ENCODE measurements at places on chromosomes 11 and 22. TPM values are rescaled to one million over a fixed set of nuclear protein-coding genes. Genes with fewer than 3 reads are reported as not detected.

DNA sequence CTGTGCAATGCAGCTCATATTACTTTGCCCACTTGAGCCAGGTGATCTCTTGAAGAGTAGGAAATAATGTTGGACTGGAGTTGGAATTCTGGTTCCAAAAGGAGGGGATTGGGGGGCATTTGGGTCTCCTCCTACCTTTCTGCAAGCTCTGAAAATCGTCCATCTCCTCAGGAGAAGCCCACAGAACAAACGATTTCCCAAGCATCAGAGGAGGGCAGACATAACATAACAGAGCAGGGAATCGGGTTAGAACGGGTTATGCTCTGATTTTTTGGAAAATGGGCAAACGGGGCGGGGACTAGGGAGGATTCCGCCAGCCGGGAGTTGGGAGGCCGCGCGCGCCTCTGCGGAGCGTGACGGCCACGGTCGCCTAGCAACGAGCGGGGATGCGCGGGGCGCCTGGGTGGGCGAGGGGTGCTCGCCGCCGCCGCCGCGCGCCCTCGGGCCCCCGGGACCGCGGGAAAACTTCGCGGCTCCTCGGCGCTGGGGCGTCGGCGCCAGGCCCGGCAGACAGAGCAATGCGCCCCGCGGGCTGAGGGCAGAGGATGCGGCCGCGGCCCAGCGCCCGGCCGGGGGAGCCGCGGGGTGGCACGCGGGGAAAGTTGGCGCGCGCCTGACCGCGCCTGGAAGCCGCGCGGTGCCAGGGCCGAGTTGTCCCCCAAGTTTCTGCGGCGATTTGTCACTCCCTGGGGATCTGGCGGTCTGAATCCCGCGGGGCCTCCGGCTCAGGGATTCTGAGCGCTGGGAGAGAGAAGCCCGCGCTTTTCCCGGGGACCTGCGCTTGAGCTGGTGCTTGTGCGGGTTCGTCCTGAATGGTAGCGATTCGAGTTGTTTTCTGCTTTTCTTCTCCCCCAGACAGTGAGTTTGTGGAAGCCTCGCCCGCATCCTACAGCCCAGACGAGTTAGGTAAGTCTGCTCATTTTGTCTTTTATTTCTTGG is 27.8 kb upstream of the AMOTL1 start:
- no peaks in the 10 kb centered on the region for H3K36me3 ChIP-seq
- peaks cover 59% of the 10 kb centered on the region for H3K4me1 ChIP-seq
- peak overlapping the region; percentile 92 for H3K27ac ChIP-seq
- DNase-seq = no peak
- peaks cover 7% of the 10 kb centered on the region for H3K27me3 ChIP-seq

- H3K4me3 ChIP-seq = no peak overlapping the region
- H3K36me3 ChIP-seq = no peaks in the 10 kb centered on the region
- H3K27ac ChIP-seq = peak overlapping the region; percentile 34
- no peak for DNase-seq
- no peaks in the 10 kb centered on the region for H3K27me3 ChIP-seq
Observed at GRCh38 chr22:19275104-19275503, 16.4 kb downstream of the CLTCL1 start.

DNA sequence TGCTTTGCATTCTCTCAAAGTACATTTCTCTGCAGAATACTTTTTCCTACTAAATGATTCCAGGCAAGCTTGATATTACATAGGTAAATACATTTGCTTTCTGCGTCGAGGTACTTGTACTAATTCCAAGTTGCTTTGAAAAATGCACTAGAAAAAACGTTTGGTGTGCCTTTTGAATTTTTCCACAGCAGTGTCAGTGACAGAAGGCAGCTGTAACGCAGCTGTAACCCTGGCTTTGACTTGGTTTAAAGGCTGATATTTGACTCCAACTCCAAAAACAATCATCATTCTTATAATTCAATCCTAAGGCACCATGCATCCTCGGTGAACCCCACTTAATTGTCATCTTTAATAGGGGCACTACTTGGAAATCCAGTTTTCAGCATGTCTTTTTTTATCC is 125.0 kb downstream of the MAML2 start:
- H3K36me3 ChIP-seq = no peaks in the 10 kb centered on the region
- no peak for DNase-seq
- H3K4me3 ChIP-seq = no peak overlapping the region

The BTBD18 gene
- not detected for total RNA-seq

The TMEM191C gene
- 2.9 TPM for total RNA-seq

DNA sequence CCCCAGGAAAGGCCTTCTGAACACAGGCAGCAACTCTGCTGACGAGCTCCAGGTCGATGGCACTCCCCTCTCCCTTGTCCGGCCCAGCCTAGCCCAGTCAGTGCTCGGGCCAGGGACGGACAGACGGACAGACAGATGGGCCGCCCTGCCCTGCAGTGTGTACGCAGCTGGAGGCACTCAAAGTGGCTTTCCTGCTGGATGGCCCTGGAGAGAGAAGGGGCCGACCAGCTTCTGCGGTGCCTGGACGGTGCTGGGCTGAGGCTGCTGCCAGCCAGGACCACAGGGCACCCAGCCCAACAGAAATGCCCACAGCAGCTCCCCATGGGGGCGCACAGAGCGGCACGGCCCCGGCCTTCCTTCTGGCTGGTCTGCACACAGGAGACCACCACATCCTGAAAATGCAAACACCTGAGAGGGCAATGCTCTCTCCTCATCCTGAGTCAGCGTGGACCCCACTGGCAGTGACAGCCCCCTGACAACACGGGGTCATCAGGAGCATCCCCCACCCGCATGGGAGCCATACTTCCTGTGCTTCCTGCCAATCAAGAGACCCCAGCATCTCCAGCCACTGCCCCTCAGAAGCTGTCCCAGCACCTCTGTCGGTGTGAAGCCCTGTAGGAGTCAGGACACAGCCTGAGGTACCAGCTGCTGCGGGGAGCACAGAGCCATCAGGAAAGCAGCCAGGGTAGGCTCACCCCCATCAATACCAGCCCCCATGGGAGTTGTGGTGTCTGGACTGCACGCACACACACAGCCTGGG is 692 bp upstream of the MOB2 start:
- DNase-seq = no peak
- H3K36me3 ChIP-seq = no peaks in the 10 kb centered on the region
- H3K27ac ChIP-seq = no peak overlapping the region
- no peaks in the 10 kb centered on the region for H3K27me3 ChIP-seq
- peaks cover 27% of the 10 kb centered on the region for H3K4me1 ChIP-seq

GRCh38 chr11:18056561-18057181 is 10.6 kb upstream of the TPH1 start:
- H3K27ac ChIP-seq = no peak overlapping the region
- H3K27me3 ChIP-seq = no peaks in the 10 kb centered on the region
- no peaks in the 10 kb centered on the region for H3K4me1 ChIP-seq
- no peak overlapping the region for H3K4me3 ChIP-seq

The CNTN5 gene
- not detected for total RNA-seq

- no peaks in the 10 kb centered on the region for H3K4me1 ChIP-seq
- peaks cover 4% of the 10 kb centered on the region for H3K36me3 ChIP-seq
- no peak overlapping the region for H3K4me3 ChIP-seq
Observed at GRCh38 chr11:12897390-12897789, 111.7 kb upstream of the RASSF10 start.

- no peak overlapping the region for H3K27ac ChIP-seq
- no peaks in the 10 kb centered on the region for H3K36me3 ChIP-seq
- no peaks in the 10 kb centered on the region for H3K27me3 ChIP-seq
Observed at GRCh38 chr22:37095113-37095512, 14.4 kb downstream of the TMPRSS6 start.

DNA sequence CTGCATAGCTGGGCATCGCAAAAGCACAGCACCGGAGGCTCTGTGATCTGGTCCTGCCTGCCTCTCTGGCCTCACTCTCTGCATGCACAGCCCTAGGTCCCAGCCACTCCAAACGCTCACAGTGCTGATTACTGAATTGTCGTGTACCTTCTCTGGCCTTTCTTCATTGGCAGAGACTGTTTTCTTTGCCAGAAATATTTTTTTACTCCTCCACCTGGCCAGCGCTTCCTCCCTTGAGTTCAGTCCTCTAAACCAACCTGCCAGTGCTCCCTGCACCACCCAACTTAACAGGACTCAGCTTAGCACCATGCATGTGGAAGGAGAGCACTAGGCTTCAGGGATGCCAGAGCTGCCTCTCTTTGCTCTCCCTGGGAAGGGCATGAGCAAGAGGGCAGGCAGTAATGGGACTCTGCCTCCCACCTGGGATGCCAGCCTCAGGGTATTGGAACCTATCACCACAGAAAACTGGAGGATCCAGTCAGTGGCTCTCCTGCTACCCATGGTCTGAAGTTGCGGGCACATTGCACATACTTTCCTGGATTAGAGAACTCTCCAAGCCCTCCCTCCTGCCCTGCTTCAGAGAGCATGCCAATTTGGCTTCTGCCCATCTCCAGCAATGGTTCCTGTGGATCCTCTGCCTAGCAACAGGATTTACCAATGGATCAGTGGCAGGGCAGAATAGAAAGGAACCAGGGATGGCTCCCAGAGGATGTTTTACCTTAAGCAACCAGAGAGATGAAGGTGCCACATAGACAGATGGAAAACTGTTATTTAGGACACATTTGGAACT is 37.0 kb upstream of the GNAZ start:
- H3K36me3 ChIP-seq = no peaks in the 10 kb centered on the region
- H3K4me1 ChIP-seq = no peaks in the 10 kb centered on the region
- no peak overlapping the region for H3K4me3 ChIP-seq
- no peak for DNase-seq
- H3K27me3 ChIP-seq = no peaks in the 10 kb centered on the region

- H3K4me1 ChIP-seq = no peaks in the 10 kb centered on the region
- DNase-seq = no peak
- no peak overlapping the region for H3K4me3 ChIP-seq
- no peak overlapping the region for H3K27ac ChIP-seq
Observed at GRCh38 chr22:45292731-45293442, 8.1 kb downstream of the UPK3A start.

GRCh38 chr11:121304759-121305158 is 12.2 kb downstream of the SC5D start:
- H3K36me3 ChIP-seq = peaks cover 30% of the 10 kb centered on the region
- no peaks in the 10 kb centered on the region for H3K27me3 ChIP-seq
- no peak overlapping the region for H3K4me3 ChIP-seq
- 0 out of 2 replicates have a peak, but pooled peaks cover 3% of the 10 kb centered on the region for H3K4me1 ChIP-seq
- H3K27ac ChIP-seq = no peak overlapping the region

The MYO7A gene
- 1.3 TPM for total RNA-seq

DNA sequence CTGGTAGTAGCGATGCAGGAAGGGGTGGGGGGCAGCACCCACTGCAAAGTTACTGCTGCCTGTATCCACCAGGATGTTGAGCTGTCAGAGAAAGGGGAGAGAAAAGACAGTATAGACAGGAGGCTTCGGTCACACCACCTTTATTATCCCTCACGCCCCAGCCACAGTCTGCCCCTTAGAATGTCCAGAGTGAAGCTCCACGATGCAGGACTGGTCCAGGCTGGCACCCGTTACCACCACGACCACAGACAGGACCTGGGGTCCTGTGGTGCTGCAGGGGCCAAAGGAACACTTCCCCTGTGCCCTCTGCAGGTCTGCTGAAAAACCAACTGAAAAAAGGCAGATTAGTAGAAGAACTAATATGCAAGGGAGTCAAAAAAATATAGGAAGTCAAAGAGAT is 5.7 kb downstream of the BACE1-AS start:
- no peak overlapping the region for H3K4me3 ChIP-seq
- H3K27ac ChIP-seq = no peak overlapping the region
- H3K4me1 ChIP-seq = no peaks in the 10 kb centered on the region
- H3K27me3 ChIP-seq = no peaks in the 10 kb centered on the region
- H3K36me3 ChIP-seq = no peaks in the 10 kb centered on the region

The IGLL1 gene
- total RNA-seq = not detected

GRCh38 chr11:94754335-94754734 is 13.8 kb upstream of the AMOTL1 start:
- H3K36me3 ChIP-seq = no peaks in the 10 kb centered on the region
- peak overlapping the region; percentile 4 for H3K27ac ChIP-seq
- no peaks in the 10 kb centered on the region for H3K27me3 ChIP-seq

The OSM gene
- not detected for total RNA-seq

- no peak for DNase-seq
- H3K4me3 ChIP-seq = no peak overlapping the region
- no peak overlapping the region for H3K27ac ChIP-seq
- no peaks in the 10 kb centered on the region for H3K27me3 ChIP-seq
- H3K4me1 ChIP-seq = no peaks in the 10 kb centered on the region
Observed at GRCh38 chr11:68724293-68724692, 27.0 kb downstream of the TESMIN start.

- no peak overlapping the region for H3K4me3 ChIP-seq
- no peaks in the 10 kb centered on the region for H3K27me3 ChIP-seq
- DNase-seq = no peak
- H3K27ac ChIP-seq = no peak overlapping the region
Observed at GRCh38 chr22:21758091-21758864, 22.7 kb upstream of the YPEL1 start.

The TRAPPC4 gene
- total RNA-seq = 78.9 TPM

GRCh38 chr11:28819741-28820140 is 711.6 kb downstream of the METTL15 start:
- H3K4me1 ChIP-seq = no peaks in the 10 kb centered on the region
- no peak overlapping the region for H3K4me3 ChIP-seq
- H3K36me3 ChIP-seq = no peaks in the 10 kb centered on the region
- no peaks in the 10 kb centered on the region for H3K27me3 ChIP-seq
- H3K27ac ChIP-seq = no peak overlapping the region
- DNase-seq = no peak

The NXPE4 gene
- total RNA-seq = not detected

The KCNJ5 gene
- 0.28 TPM for total RNA-seq

The ATG2A gene
- total RNA-seq = 28.8 TPM

- peak overlapping the region; percentile 95 for H3K4me3 ChIP-seq
- no peak for DNase-seq
- peaks cover 25% of the 10 kb centered on the region for H3K4me1 ChIP-seq
- no peaks in the 10 kb centered on the region for H3K27me3 ChIP-seq
Observed at GRCh38 chr22:26485013-26485412, 1.3 kb downstream of the SRRD start.

GRCh38 chr11:17610085-17610894 is 63.2 kb downstream of the OTOG start:
- no peak for DNase-seq
- H3K27me3 ChIP-seq = no peaks in the 10 kb centered on the region
- no peaks in the 10 kb centered on the region for H3K36me3 ChIP-seq
- H3K4me1 ChIP-seq = no peaks in the 10 kb centered on the region
- H3K4me3 ChIP-seq = no peak overlapping the region
- H3K27ac ChIP-seq = no peak overlapping the region

DNA sequence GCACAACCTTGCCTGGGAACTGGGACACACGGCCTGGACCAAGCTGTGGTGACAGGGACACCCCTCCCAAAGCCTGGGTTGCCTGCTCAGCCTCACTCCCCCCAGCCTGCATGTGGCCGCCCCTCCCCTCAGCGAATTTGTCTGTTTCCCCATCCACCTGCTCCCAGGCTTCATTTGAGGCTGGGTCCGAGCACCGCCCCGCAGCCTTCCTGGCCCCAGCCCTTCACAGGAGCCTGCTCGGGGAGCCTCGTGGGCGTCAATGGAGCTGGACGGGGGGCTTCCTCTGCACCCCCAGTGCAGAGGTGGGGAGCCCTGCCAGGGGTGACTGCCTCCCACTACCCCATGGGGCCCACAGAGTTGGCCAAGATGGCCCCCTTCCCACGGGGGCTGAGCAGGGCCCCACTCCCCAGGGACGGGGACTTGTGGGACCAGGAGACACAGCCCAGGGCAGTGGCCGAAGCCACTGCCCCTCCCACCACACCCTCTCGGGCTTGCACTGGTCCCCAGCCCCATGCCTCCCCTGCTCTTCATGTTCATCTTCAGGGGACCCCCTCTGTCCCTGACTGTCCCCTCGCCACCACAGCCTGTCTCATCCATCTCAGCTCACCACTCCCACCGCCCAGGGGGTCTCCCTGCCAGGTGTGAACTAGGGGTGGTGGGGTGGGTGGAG is 91.7 kb downstream of the WNT7B start:
- no peaks in the 10 kb centered on the region for H3K36me3 ChIP-seq
- no peak overlapping the region for H3K27ac ChIP-seq
- no peaks in the 10 kb centered on the region for H3K27me3 ChIP-seq
- no peaks in the 10 kb centered on the region for H3K4me1 ChIP-seq

GRCh38 chr11:85316967-85317366 is 310.2 kb downstream of the DLG2 start:
- H3K27ac ChIP-seq = no peak overlapping the region
- H3K4me1 ChIP-seq = no peaks in the 10 kb centered on the region
- no peak overlapping the region for H3K4me3 ChIP-seq
- DNase-seq = no peak

The ART5 gene
- 12.8 TPM for total RNA-seq

All from Panc1 (cell line).